Activated naive CD4-positive, alpha-beta T cell treated with Interleukin-2 at 50 U/mL for 16 hours (primary cell): ENCODE measurements at places on chromosomes 11 and 22.

DNA sequence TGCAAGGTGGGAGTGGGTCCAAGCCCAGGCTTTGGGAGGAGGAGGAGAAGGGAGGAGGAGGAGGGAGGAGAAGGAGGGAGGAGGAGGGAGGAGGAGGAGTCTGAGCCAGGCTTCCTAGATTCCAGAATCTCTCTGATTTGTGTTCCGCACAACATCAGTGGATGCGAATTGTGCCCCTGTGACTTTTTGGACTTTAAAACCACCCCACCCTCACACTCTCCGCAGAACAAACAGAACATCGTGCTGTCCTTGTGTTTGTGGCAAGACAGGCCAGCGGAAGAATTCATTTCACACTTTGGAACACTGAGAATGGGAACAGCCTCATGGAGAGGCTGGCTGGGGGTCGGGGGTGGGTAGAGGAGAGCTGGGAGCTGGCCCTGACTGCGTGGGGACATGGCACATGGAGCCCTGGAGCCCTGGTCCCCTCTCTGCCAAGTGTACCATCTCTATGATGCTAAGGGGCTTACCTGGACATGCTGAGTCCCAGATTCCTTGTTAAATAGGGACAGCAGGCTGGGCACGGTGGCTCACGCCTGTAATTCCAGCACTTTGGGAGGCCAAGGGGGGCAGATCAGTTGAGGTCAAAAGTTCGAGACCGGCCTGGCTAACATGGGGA, 16.4 kb upstream of the SHANK2 start:
- no peak for DNase-seq

DNA sequence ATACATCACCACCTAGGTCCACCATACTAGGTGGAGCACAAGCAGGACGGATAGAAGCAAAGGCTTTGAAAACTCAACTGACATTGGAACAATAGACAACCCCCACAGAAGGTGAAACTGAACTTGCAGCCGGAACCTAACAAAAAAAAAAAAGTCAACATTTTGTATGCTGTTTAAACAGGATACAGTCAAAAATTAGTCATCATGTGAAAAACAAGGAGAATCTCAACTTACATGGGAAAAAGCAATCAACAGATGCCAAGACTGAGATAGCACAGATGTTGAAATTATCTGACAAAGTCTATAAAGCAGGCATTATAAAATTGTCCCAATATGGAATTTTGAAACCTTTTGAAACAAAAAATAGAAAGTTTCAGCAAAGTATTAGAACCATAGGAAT, 123.8 kb downstream of the RAB38 start:
- no peak for DNase-seq

DNA sequence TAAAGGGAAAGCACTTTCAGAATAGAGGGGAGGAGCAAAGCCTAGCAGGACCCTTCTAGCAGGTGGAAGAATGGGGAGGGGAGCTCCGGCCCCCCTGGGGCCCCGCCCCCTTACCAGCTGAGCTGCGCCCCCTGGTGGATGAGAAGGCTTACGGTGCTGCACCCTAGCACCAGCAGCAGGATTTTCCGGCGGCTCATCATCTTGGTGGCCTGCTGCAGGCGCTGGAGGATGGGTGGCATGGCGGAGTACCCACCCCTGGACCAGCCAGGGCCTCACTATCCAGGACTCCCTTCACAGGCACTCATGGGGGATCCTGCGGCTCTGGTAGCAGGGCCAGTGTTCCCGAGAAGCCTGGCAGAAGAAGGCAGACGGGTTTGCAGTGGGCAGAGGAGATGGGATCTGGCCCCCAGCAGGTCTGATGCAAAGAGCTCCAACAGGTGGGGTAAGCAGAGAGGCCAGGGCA, 3.8 kb downstream of the GAL3ST3 start:
- DNase-seq = peak; percentile 85

DNA sequence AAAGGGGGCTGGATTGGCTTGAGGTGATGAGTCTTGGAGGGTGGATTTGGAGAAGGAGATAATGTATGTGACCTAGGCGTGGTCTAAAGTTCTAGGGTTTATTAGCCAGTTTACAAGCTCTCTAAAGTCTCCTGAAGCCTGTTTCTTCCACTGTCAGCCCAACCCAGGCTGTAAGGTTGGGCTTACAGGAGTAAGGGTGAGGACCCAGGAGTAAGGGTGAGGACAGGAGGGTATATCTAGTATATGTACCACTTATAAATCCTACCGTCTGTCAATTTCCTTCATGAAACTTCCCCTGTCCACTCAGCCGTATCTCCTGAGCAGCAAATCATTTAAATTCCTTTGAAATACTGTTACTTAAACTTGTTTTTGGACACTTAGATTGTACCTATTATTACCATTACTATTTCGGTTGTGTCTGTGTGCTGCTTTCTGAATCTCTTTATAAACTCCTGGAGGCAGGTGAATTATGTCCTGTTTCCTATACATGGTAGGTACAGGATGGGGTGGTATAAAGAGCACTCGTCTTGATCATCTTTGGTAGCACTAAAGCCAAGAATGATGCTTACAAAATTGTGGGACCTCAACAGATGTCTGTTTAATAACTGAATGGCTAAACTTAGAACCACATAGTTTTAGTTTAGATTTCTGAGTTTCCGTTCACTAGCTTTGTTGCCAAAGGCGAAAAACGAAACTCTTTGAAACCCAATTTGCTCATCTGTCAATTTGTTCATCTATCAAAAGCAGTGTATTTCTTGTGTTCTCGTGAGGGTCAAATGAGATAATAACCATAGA, 192.0 kb downstream of the GRIK4 start:
- no peak for DNase-seq

GRCh38 chr11:77270921-77271320, 30.6 kb downstream of the GDPD4 start:
- no peak for DNase-seq

DNA sequence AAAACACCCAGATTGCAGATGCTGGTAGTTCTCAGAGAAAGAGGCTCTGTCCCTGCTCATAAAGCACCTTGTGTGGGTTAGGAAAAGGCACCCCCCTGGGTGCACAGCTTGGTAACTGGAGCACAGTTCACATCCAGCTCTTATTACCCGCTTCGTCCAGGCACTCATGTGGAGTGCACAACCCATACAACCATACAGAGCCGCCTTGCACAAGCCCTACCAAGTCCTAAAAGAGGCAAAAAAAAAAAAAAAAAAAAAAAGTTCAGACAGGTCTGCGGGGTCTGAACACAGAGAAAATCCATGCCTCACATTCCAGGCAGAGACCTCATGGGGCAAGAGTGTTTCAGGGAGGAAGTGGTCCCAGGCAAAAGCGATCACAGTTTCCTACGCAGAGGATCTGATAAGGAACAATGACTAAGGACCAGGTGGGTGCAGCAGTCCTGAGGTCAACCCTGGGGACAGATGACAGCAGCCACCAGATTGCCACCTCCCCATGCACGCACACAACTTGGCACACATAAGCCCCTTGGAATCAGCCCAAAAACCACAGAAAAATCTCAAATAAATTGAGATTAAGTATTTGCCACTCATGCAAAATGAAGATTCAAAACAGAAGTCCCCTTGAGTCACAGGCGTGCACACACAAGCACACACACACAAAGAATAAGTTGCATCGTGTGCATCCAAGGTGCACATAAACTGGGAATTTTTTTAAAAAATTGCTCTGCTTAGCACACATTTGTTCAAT, 12.3 kb downstream of the MB start:
- DNase-seq = peak; percentile 27
